ENCODE measurements at places on chromosomes 16 and 17.

DNA sequence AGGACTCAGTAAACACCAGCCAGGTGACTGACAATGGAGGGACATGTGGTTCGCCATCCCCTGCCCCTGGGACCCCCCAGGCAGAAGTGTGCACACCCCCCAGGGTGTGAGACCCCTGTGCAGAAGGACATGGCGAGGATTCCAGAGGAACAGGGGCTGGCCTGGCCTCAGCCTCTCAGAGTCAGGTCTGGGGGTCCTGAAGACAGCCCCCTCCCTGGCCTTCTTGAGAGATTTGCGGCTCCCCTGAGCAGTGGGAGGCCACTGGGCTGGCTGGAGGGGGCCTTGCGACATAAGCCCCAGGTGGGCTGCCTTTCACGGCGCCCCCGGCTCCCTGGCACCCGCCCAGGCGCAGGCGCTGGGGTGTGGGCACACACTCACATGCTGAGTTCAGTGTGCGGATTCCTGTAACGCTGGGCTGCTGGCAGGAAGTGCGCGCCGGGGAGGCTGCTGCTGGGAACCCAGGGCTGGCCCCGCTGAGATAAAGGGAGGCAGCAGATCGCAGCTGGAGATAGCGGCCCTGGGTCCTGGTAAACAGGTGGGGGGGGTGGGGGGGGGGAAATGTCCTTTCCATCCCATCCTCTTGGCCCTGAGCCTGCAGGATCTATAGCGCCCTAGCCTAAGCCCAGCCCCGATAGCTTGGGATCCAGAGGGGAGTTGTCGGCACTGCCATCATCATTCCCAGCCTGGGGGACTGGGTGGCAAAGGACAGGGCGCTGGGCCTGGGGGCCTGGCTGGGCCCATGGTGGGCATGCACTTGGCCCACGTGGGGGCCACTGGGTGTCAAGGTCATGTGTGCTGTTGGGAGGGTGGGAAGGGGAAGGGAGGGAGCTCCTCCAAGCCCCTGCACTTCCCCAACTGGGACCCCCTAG, 27.1 kb downstream of the TMEM235 start:
- no peak for DNase-seq

DNA sequence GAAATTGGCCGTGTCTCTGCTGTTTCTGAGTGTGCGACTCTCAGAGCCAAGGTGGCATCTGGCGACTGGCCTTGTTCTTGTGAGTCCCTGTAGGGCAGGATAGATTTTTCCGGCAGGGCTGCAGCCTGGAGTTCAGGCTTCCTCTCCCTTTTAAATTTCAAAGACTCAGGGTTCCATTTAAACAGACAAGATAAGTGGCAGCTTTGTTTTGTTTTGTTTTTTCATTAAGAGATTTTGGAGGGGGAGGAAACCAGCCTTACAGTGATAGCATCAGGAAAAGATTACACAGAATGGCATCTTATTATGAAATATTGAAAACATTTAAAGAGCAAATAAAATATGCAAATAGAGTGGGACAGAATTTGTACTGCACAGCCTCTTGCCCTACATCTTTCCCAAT, 151.3 kb downstream of the RPTOR start:
- DNase-seq = no peak

DNA sequence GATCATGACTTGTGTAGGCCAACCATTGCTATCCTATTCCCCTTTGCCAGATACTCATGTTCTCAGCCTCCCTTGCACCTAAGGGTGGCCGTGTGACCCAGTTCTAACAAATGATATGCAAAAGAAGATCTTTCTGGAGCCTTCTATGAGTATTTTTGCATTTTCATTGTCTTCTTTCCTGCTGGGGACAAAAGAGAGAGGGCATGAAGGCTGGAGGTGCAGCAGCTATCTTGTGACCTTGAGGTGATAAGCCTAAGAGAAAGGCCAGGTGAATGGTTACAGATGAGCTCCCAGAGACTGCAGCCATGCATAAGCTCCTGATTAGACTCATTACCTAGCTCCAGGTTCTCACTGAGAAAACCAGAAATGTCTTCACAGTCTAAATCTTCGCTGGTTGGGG, 38.8 kb upstream of the PRKCB start:
- DNase-seq = no peak

- peak; percentile 12 for DNase-seq
Observed at GRCh38 chr17:38352245-38353085, 821 bp downstream of the SOCS7 start.

DNA sequence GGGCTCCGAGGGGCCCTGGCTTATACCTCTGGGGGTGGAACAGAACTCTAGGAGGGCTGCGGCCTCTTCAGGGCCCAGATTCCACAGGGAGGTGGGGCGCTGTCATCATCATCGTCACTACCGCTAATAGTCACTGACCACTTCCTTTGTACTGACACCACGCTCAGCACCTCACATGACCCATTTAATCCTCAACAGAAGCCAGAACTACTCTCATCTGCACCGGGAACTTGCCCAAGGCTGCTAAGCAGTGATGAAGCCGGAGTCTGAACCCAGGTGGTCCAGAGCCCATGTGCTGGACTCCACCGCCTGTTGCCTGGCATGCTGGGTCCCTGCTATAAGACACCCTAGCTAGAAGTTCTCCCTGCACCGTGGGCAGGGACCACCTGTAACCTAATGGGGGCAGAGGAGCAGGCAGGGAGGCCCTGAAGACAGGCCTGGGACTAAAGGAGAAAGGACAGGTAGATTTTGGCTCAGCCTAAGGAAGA, 12.0 kb downstream of the UNC13D start:
- peak; percentile 85 for DNase-seq

- no peak for DNase-seq
Observed at GRCh38 chr17:29906969-29907368, 23.1 kb downstream of the SSH2 start.

DNA sequence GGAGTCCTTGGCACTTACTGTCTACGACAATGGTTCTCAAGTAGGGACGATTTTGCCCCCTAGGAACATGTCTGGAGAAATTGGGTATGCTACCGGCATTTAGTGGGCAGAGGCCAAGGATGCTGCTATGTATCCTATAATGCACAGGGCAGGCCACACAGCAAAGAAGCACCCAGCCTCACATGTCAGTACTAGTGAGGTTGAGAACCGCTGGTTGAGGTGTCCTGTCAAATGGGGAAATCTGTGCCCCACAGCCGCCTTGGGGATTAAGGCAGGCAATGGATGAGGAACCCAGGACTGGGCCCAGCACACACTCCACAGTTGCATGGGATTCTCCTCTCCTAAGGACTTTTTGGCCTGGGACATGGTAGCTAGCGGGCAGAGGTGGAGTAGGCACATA, 86.7 kb upstream of the TOB1 start:
- DNase-seq = no peak

GRCh38 chr16:30875871-30876801, 17.7 kb downstream of the BCL7C start:
- DNase-seq = peak; percentile 47

DNA sequence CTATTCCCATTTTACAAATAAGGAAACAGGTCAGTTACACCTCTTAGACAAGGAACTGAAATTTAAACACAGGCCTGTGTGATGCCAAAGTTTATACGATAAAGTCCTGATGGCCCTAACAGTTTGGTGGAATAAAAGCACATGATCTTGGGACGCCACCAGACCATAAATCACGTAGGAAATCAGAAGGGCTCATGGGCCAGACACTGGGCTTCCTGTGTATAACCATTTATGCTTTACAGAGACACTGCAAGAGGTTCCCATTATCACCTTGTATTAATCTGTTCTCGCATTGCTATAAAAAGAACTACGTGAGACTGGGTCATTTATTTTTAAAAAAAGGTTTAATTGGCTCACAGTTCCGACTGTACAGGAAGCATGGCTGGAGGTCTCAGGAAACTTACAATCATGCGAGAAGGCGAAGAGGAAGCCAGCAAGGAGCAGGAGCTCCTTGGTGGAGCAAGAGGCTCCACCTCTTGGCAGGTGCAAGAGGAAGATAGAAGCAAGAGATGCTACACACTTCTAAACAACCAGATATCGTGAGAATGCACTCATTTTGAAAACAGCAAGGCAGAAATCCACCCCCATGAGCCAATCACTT, 124.0 kb upstream of the MON1B start:
- no peak for DNase-seq

DNA sequence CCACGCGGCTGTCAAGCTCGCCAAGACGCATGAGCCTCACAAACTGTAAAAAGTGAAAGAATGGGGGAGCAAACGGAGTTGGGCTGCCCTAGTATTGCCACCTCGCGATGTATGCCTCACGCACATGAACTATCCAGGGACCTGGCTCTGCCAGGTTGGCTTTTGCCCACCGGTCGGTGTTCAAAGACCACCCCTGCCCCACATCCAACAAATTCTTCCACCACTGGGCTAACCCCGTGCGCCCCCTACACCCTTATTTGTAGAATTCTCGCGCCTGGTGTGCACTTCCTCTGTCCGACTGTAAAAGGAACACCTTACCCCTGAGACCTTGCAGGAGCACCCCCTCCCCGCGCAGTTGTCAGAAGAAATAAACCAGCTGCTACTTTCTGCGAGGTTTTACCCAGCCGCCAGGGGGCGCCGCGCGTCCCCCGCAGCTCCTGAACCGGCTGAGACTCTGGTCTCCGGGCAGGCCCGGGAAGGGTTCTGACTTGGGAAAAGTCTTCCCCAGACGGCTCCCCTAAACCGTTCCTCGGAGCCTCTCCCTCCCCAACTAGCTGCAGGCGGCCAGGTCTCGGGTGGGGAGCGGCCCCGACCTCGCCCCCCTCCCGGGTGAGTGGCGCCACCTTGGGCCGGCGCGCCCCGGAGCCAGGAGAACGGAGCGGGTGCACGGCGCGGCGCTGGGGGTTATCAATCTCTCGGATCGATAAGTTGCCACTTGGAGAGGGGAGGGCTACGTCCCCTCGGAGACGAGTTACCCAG, 1.7 kb upstream of the ZNF423 start:
- peak; percentile 32 for DNase-seq

DNA sequence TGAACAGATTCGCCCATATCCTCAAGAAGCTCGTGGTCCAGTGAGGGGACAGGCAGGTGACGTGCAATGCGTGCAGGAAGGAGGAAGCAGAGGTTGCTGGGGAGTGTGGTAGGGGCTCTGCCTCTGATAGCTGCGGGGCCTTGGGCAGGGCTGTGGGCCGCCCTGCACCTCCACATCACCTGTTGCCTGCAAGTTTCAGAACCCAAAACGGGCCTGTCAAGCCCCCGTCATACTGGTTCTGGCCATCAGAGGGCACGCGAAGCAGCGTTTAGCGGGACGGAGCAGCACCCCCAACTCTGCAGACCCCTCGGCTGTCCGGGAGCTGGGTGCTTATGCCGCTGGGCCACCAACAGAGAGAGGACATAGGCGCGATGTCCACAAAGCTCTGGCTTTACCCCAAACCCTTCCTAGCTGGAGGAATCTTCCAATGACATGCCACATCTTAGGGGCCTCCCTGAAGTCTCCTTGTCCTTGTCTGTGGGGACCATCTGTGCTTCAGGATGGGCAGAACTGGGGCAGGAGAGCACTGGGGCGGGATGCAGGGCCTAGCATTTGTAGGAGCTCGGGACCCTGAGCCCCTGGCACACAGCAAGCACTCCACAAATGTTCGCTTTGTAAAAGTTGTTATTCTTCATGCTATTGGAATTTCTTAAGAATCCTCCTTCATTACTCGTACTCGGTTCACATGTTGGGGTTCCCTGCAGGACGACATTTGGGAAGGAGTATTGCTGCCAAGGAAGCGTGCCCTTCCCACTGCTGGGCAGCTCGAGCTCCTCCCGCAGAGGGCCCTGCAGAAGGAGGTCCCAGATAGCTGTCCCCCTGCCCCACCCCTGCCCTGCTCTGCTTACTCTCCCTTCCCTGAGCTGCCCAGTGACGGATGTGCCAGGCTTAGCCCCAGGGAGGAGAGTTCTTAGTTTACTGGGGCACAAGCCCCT, 64.3 kb downstream of the CNGB1 start:
- DNase-seq = no peak

- DNase-seq = no peak
Observed at GRCh38 chr17:50268026-50268425, 6.2 kb upstream of the TMEM92 start.

DNA sequence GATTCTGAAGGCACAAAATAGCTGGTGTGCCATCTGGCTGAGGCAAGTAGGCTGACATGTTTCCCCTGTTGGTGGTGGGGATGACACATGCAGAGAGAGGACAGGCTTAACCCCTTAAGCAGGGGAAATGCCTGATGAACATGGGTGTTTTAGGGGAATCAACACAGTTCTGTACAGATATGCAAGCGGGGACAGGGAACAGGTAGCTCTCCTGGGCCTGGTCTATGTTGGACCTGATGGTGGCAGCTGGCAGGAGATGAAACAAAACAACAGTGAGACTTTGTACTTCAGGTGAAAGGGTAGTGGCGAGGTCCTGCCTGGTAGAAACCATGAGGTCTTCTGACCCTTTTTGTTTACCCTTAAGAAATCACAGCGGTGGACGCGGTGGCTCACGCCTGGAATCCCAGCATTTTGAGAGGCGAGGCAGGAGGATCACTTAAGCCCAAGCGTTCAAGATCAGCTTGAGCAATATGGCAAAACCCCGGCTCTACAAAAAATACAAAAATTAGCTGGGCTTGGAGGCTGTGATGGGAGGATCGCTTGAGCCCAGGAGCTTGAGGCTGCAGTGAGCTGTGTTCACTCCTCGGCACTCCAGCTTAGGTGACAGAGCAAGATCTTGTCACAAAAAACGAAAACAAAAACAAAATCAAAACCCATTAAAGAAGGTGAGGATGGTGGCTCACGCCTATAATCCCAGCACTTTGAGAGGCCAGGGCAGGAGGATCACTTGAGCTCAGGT, 10.5 kb downstream of the OR1F1 start:
- no peak for DNase-seq

- DNase-seq = no peak
Observed at GRCh38 chr16:78364556-78364880, 265.1 kb downstream of the WWOX start.

- peak; percentile 44 for DNase-seq
Observed at GRCh38 chr17:31068291-31068690, 26.5 kb upstream of the NF1 start.

GRCh38 chr16:85170066-85170491, 57.8 kb upstream of the CIBAR2 start:
- no peak for DNase-seq

DNA sequence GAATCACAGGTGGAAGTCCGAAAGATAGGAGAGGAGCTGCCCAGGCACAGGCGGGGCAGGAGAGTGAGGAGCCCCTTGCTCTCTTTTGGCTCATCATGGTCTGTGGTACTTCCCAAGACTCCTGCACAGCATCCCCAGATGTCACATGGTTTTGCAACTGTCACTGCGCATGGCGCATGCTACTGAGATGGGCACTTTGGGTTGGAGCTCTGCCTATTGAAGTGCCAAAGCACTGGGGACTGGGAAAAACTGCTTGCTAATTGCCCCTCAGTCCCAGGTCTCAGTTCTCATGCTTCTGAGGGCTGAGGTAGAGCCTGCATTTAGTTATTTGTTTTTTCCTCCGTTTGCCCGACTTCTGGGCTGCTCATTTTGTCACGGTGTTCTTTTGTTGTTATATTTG, 156.8 kb upstream of the CDH13 start:
- no peak for DNase-seq

GRCh38 chr17:58694826-58695225, 2.4 kb downstream of the RAD51C start:
- DNase-seq = no peak

DNA sequence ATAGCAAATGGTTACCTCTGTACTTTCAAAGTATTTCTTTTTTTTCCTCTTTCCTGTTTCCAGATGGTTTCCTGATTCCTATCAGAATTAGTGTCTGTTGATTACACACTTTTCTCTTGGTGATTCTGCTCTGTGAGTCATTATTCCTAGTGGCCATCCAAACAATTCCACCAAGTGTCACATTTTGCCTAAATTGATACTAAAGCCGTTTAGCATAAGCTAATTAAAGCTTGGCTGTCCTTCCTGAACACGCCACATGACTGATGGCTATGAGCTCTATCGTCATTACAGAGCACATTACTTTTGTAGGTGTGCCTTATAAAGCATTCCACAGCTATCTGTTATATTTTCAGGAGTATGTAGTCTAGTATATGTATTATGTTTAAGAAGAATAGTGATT, 671.2 kb downstream of the CDH8 start:
- DNase-seq = no peak
